Ovary (tissue), 10 donors: ENCODE measurements at places on chromosomes 4 and X. TPM values are rescaled to one million over a fixed set of nuclear protein-coding genes. Genes with fewer than 3 reads are reported as not detected.

GRCh38 chrX:129576539-129576938, 36.5 kb downstream of the OCRL start:
- no peak overlapping the region for H3K4me3 ChIP-seq
- H3K27me3 ChIP-seq: no peaks in the 10 kb centered on the region
- no peak overlapping the region for H3K27ac ChIP-seq
- H3K4me1 ChIP-seq: peaks cover 3% of the 10 kb centered on the region

GRCh38 chrX:63250253-63250868, 100.8 kb downstream of the SPIN4 start:
- H3K4me3 ChIP-seq: no peak overlapping the region
- H3K27ac ChIP-seq: no peak overlapping the region
- DNase-seq: no peak
- no peaks in the 10 kb centered on the region for H3K27me3 ChIP-seq
- no peaks in the 10 kb centered on the region for H3K36me3 ChIP-seq
- H3K4me1 ChIP-seq: no peaks in the 10 kb centered on the region

DNA sequence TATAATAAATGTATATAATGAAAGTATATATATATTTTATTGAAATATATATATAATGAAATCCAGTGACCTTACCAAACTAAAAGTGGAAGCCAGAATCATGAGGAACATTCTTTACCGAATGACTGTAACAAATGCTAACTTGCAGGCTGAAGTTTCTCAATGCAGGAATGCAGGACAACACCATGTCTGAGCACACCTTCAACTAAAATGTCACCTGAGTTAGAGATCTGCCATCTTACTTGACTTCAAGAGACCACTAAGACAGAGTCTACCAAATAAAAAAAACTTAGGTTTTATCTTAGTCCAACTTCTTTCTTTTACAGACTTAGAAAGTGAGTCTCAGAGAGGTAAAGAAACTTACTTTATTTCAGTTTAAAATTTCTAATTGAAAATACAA, 176.2 kb downstream of the FSTL5 start:
- no peaks in the 10 kb centered on the region for H3K4me1 ChIP-seq
- no peak overlapping the region for H3K27ac ChIP-seq
- no peaks in the 10 kb centered on the region for H3K36me3 ChIP-seq
- no peaks in the 10 kb centered on the region for H3K27me3 ChIP-seq
- no peak overlapping the region for H3K4me3 ChIP-seq

DNA sequence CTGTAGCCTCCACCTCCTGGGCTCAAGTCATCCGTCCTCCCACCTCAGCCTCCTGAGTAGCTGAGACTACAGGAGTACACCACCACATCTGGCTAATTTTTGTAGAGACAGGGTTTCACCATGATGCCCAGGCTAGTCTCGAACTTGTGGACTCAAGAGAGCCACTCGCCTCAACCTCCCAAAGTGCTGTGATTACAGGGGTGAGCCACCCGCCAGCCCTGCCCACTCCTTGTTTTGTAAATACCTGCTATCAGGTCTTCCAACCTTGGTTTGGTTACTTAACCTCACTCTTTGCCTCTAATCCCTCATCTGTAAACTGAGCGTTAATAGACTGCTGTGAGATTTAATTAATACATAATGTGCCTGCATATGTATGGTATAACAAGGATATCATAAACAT, 803 bp downstream of the CNGA1 start:
- H3K4me1 ChIP-seq: peaks cover 2% of the 10 kb centered on the region
- H3K27ac ChIP-seq: no peak overlapping the region

- no peaks in the 10 kb centered on the region for H3K36me3 ChIP-seq
- no peak overlapping the region for H3K4me3 ChIP-seq
- no peaks in the 10 kb centered on the region for H3K4me1 ChIP-seq
- H3K27ac ChIP-seq: no peak overlapping the region
Measured at GRCh38 chrX:6777238-6778002, 242.5 kb upstream of the VCX3A start.

The TRIM61 gene
- 1.5 TPM for polyA plus RNA-seq

DNA sequence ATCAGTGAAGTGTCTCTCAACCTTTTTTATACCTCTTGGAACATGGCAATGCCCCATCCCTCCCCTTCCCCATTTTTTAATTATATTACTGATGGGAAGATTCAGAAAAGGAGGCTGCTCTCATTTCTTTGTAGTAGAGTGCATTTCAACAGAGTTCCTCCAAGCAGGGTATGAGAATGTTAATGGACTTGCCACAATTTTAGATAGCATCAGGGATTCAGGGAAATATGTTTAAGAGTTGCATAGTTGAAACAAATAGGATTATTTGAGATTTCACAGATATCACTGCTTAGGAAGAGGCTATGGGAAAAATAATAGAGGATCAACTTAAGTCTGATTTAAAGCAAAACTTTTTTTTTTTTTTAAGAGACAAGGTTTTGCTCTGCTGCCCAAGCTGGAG, 46.2 kb downstream of the DIPK2B start:
- no peaks in the 10 kb centered on the region for H3K27me3 ChIP-seq
- DNase-seq: no peak
- peaks cover 2% of the 10 kb centered on the region for H3K4me1 ChIP-seq
- H3K36me3 ChIP-seq: no peaks in the 10 kb centered on the region
- no peak overlapping the region for H3K4me3 ChIP-seq

The SULT1E1 gene
- polyA plus RNA-seq: 0.17 TPM

The ADGRG4 gene
- polyA plus RNA-seq: 0.01 TPM

DNA sequence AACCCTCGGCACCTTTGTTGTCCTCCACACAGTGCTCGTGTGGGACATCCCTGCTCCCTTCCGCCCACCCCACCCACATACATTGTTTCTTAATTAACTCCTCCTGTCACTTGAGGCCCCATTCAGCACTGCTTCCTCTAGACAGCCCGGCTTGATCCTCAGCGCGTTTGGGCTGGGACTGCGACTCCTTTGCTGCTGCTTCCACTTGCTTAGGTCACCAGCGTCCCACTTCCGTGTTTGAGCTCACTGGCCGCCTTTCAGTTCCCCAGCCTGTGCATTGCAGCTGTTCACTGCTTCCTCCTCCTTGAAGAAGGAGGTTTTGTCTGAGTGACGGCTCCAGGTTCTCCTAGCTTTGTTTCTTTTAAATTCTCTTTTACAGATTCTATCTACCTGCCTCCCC, 16.1 kb downstream of the RNF4 start:
- no peak for DNase-seq
- H3K4me3 ChIP-seq: no peak overlapping the region
- no peak overlapping the region for H3K27ac ChIP-seq
- no peaks in the 10 kb centered on the region for H3K36me3 ChIP-seq
- H3K27me3 ChIP-seq: no peaks in the 10 kb centered on the region

DNA sequence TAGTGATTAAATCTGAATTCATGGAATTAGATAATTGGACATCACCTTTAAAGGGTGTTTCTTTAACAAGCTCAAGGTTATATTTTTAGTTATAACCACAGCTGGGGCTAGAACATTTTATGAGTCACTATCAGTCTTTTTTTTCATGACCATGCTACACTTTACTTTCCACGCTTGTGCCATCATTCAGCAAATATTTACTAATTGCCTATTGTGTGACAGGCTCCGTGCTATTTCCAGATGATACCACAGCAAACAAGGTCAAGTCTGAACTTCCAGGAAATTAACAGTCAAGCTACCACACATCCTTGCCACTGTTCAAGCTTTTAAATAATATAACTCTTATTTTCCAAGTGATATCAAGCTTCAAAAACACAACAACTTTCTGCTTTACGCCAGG, 16.5 kb downstream of the SPANXN3 start:
- H3K4me3 ChIP-seq: no peak overlapping the region
- no peaks in the 10 kb centered on the region for H3K36me3 ChIP-seq
- DNase-seq: no peak
- no peaks in the 10 kb centered on the region for H3K4me1 ChIP-seq
- no peak overlapping the region for H3K27ac ChIP-seq
- no peaks in the 10 kb centered on the region for H3K27me3 ChIP-seq

The SPIN3 gene
- 11.9 TPM for polyA plus RNA-seq

The GATB gene
- 10.3 TPM for polyA plus RNA-seq

DNA sequence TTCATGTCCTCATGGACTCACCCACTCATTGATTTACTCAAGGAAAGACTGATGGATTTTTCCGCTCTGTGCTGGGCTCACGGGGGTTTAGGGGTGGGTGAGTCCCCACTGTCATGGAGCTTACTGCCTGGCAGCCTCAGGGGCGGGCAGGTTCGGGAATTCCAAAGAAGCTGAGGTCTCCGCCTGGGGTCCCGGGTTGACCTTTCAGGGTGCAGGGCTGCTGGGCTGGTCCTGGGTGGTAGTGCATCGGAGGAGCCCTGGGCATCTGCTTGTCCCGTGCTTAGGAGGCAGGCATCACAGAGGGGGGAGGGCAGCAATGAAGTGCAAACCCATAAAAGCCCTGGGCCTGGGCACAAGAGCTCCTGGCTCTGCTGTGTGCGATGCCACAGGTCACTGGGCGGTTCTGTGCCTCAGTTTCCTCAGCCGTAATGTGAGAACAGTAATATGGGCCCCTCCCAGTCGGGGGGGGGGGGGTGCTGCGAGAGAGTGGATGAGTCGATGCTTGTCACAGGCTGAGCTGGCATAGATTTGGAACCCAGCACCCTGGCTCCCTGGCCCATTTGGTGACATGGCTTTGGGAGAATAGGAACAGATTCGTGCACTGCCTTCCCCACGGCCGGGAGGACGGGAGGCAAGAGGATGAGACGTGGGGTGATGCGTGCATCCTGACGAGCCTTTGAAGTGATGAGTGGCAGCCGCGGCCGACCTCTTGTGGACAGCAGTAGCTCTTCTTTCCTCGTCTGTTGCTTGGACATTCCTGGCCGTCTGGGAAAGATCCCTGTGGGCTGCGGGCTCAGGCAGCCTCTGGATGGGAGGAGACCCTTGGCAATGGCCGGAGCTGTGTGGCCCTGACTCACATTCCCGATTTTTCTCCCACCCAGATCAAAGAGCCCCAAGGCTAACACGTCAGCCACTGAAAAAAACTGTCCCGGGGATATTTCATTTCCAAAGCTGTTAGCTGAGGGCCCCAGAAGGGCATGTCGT, 42.0 kb downstream of the PSAPL1 start:
- peaks cover 14% of the 10 kb centered on the region for H3K4me1 ChIP-seq
- peak; percentile 70 for DNase-seq
- H3K36me3 ChIP-seq: no peaks in the 10 kb centered on the region
- no peak overlapping the region for H3K27ac ChIP-seq
- no peaks in the 10 kb centered on the region for H3K27me3 ChIP-seq
- H3K4me3 ChIP-seq: no peak overlapping the region

The PPID gene
- polyA plus RNA-seq: 54.8 TPM
